ENCODE measurements at places on chromosomes 11 and 22.

GRCh38 chr11:72036687-72037086, 38.0 kb downstream of the IL18BP start:
- no peak overlapping the region for H3K27ac ChIP-seq
- DNase-seq: no peak
- no peak overlapping the region for H3K4me3 ChIP-seq

- no peaks in the 10 kb centered on the region for H3K27me3 ChIP-seq
- no peak overlapping the region for H3K4me3 ChIP-seq
- DNase-seq: no peak
- H3K27ac ChIP-seq: no peak overlapping the region
- H3K4me1 ChIP-seq: no peaks in the 10 kb centered on the region
Observed at GRCh38 chr11:4926608-4927007, 2.5 kb upstream of the OR51G1 start.

DNA sequence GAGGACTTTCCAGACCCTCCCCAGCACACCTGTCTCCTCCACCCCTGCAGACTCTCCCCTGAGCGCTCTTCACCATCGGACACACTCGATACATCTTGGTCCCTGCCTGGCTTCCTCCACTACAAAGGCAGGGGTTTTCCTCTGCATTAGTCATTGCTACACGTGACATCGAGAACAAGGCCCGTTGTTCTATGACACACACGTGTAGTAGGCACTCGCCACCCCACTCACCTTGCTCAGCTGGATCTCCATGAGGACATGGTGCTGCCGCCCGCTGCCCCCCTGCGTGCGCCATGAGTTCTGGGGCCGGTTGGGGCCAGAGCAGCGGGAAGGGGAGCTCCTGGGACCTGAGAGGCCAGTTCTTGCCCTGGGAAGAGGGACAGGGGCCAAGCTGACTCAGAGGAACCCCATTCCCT, 16.7 kb downstream of the ATG2A start:
- H3K27me3 ChIP-seq: no peaks in the 10 kb centered on the region
- peaks cover 1% of the 10 kb centered on the region for H3K36me3 ChIP-seq
- DNase-seq: no peak
- no peak overlapping the region for H3K27ac ChIP-seq

GRCh38 chr11:95968585-95968984, 44.7 kb upstream of the MTMR2 start:
- H3K4me1 ChIP-seq: no peaks in the 10 kb centered on the region
- H3K4me3 ChIP-seq: no peak overlapping the region
- no peak for DNase-seq
- H3K36me3 ChIP-seq: no peaks in the 10 kb centered on the region
- H3K27me3 ChIP-seq: no peaks in the 10 kb centered on the region
- no peak overlapping the region for H3K27ac ChIP-seq

- no peak overlapping the region for H3K4me3 ChIP-seq
- no peak for DNase-seq
- peaks cover under 1% of the 10 kb centered on the region for H3K4me1 ChIP-seq
- peaks cover 16% of the 10 kb centered on the region for H3K27me3 ChIP-seq
- no peak overlapping the region for H3K27ac ChIP-seq
Observed at GRCh38 chr11:8998017-8998416, 5.8 kb downstream of the NRIP3 start.

DNA sequence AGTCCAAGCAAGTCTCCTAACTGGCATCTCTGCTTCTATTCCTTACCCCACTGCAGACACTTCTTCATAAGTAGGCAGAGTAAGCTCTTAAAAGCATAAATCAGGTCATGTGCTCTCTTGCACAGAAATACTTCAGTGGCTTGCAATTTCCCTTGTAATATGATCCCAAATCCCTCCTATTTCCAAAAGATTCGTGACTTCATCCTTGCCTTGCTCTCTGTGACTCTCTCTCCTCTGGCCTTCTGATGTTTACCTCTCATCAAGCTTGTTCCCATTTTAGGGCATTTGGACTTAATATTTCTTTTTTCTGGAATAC, 37.4 kb upstream of the NCR3LG1 start:
- H3K4me3 ChIP-seq: no peak overlapping the region
- no peak overlapping the region for H3K27ac ChIP-seq
- no peaks in the 10 kb centered on the region for H3K4me1 ChIP-seq
- peak; percentile 49 for DNase-seq
